ENCODE measurements at places on chromosomes 11 and 22.
A peak's percentile ranks its signal among the peaks of the same experiment; 100 is the strongest.

GRCh38 chr11:106421676-106422292, 344.3 kb downstream of the AASDHPPT start:
- DNase-seq: no peak

DNA sequence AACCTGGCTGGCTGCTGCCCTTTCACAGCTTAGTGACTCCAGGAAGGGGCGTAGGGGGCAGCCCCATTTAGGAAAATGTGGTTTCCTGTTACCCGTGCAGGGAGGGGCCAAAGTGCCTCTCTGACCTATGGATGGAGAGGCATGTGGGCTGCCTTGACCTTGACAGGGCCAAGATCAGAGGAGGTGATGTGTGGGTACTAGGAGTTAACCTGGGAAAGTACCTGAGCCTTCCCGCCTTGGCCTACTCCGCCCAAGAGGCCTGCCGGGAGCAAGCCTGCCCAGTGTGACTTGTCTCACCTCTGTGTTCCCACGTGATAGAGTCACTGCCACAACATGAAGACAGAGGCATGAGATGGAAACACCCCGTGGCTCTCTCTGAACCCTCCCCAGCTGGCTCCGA, 33.4 kb downstream of the GRAMD4 start:
- DNase-seq: no peak

GRCh38 chr11:8093931-8094575, 13.0 kb downstream of the TUB start:
- DNase-seq: no peak

DNA sequence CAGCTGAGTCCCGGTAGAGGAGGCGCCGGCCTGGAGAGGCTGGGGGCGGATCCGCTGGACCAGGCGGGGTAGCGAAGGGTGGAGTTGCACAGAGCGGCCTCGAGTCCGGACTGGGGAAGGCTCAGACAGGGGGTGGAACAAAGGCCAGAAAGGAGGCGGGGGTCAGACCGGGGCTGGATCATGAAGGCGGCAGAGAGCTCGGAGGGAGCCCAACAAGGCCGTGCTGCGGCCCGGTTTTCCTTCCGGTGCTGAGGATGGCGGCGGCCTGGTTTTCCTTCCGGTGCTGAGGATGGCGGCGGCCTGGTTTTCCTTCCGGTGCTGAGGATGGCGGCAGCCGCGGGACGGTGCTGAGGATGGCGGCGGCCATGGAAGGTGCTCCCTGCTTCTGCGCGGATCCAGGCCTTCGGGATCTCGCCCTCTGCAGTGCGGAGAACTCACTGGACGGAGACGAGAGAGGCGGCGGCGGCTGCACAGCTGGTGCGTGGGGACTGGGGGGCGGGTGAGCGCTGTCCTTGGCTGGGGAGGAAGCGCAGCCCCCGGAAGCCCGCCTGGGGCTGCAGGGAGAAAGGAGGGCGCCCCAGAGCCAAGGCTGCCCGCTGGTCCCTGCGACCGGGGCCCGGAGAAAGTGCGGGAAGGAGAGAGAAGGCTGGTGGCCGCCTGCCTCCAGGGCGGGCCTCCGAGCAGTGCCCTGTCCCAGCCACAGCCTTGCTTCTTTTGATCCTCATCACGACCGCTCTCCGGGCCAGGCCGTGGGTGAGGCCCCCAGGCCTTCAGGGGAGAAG, 350.4 kb upstream of the B3GAT1 start:
- no peak for DNase-seq

- DNase-seq: no peak
Observed at GRCh38 chr11:47566149-47566698, 825 bp downstream of the PTPMT1 start.

DNA sequence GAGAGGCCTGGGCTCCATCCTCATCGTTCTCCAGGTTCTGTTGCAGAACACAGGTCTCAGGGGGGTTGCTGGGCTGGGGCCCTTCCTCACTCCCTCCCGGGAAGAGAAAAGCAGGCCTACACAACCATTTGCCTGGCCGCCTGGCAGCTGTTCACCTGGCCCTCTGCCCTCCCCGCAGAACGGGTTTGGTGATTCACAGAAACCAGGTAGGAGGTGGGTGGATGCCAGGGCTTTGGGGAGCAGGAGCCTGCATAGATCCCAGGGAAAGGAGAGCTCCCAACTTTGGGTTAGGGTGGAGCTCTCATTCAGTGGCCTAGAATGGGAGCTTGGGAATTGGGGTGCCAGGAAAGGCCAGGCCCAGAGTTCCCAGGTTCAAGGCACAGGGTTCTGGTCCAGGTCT, 995 bp downstream of the TMEM134 start:
- no peak for DNase-seq

DNA sequence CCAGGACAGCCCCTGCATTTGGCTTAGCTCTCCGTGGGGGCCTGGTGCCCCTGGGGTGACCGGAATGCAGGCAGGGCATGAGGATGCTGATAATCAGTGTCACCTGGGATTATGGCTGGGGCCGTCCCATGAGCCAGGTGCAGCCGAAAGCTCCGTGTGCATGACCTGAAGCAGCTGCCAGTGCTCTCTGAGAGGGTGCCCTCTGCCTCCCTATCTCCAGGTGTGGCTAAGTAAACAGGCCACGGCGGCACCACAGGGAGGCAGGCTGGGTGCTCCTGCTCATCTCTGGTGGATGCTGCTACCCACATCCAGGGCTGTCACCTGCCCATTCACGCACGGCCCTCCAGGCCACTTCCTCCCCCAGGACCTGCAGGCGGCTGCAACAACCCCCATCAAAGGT, 29.8 kb downstream of the DUSP8 start:
- DNase-seq: no peak

DNA sequence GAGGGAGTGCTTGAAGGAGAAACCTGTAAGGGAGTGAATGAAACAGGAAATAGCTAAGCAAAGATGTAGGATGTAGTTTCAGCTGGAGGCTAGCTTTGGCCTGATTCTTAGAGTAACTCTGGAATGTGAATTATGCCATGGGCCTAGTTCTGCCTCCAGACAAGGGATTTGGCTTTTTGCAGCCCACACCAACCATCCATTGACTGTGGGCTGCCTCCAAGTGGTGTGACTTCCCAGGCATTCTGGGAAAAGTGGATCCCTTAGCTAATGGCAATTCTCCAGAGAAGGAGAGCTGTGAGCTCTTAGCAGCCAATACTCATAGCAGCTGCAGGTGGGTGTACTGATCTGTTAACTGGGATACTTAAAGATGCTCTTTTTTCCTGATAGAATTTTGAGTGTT, 2.0 kb upstream of the OR9I1 start:
- no peak for DNase-seq

DNA sequence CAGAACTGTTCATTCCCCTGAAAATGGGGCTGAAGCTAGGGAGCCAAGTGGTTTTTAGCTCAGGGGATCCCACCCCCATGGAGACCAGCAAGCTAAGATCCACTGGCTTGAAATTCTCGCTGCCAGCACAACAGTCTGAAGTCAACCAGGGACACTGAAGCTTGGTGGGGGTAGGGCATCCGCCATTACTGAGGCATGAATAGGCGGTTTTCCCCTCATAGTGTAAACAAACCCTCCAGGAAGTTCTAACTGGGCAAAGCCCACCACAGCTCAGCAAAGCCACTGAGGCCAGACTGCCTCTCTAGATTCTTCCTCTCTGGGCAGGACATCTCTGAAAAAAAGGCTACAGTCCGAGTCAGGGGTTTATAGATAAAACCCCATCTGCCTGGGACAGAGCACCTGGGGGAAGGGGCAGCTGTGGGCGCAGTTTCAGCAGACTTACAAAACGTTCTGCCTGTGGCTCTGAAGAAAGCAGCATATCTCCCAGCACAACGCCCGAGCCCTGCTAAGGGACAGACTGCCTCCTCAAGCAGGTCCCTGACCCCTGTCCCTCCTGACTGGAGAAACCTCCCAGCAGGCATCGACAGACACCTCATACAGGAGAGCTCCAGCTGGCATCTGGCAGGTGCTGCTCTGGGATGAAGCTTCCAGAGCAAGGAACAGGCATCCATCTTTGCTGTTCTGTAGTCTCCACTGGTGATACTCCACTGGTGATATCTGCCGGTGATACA, 32.7 kb downstream of the GAB4 start:
- DNase-seq: no peak

DNA sequence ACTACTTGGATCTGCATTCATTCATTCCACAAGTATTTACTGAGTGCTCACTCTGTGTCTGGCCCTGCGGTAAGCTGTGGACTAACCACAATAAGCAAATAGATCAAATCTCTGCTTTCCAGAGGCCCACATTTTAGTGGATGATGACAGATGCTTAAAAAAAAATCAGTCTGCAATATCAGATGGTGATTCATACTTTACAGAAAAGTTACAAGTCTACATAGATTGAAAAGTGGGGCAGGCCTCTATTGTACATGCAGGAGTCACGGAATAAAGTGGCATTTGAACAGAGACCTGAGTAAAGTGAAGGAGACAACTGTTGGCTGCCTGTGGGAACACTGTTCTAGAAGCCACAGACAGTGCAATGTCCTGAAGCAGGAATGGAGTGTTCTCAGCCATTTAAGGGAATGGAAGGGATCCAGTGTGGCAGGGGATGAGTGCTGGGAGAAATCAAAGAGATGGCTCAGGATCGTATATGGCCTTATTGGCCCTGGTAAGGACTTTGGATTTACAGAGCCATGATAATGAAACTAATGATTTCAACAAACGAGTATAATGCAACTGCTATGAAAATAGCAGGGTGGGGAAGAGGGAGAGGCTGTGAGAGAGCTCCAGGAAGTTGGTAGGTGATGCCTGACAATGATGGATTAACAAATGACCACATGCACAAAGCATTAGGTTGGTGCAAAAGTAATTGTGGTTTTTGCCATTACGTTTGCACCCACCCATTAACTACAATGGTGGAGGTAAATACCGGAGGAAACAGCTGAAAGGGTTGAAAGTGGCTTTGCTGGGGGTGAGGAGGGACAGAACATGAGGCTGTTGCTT, 31.1 kb downstream of the TMEM45B start:
- DNase-seq: no peak

GRCh38 chr11:117020287-117020686, 77.9 kb downstream of the SIK3 start:
- DNase-seq: no peak

DNA sequence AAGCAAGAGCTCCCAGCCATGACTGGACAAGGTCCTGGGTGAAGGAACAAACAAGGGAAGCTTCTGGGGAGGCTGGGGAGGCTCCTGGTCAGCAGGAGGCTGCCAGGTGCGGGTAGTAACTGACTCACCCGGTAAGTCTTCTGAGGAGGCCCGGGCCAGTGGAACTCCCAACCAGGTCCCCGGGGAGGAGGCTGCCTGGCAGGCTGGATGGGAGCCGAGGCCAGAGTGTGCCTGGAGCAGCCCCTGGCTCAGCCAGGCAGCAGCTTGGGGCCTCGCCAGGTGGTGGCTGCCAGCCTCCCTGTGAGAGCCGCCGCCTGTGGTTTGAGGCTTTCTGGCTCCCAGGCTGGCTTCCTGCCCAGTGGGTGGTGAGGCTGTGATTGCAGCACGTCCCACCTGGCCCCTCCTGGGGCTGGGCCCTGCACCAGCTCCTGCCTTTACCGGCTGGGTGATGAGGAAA, 46.2 kb downstream of the IGF2 start:
- no peak for DNase-seq

DNA sequence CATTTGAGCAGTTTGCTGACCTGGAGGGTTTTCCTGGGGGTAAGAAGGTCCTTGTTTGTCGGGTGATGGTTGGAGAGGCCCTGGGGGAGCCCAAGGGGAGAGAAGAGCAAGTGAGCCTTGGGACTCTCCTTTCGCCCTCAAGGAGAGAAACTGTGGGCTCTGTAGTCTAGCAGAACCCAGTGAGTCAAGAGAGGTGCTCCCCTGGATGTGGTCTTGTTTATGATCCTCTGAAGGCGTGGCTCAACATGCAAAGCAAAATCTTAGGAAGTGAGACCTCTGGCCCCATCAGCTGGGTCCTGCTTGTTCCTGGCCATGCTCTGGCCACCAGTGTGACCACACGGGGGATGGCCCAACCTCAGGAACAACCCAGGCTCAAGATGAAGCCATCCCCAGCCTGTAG, 66.5 kb upstream of the ALX4 start:
- no peak for DNase-seq

DNA sequence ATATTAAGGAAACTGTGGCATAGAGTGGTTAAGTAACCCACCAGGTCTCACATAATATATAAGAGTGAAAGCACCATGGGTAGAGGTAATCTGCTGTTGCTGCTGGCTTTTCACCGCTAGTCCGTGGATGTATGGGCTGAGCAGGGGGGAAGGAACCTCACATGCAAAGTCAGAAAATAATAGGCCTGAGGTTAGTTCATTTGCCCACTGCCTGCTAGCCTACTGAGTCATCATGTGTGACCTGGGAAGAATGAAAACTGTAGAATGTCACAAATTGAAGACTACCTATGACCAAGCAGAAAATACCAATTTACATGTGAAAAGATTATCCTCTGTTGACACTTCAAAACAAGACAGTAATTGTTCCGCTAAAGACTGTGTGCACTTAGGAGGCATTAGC, 560.1 kb upstream of the FAT3 start:
- DNase-seq: no peak

- peak; percentile 23 for DNase-seq
Observed at GRCh38 chr11:587978-588380, 11.7 kb downstream of the PHRF1 start.

GRCh38 chr11:132790466-132790865, 741.8 kb downstream of the OPCML start:
- DNase-seq: no peak

DNA sequence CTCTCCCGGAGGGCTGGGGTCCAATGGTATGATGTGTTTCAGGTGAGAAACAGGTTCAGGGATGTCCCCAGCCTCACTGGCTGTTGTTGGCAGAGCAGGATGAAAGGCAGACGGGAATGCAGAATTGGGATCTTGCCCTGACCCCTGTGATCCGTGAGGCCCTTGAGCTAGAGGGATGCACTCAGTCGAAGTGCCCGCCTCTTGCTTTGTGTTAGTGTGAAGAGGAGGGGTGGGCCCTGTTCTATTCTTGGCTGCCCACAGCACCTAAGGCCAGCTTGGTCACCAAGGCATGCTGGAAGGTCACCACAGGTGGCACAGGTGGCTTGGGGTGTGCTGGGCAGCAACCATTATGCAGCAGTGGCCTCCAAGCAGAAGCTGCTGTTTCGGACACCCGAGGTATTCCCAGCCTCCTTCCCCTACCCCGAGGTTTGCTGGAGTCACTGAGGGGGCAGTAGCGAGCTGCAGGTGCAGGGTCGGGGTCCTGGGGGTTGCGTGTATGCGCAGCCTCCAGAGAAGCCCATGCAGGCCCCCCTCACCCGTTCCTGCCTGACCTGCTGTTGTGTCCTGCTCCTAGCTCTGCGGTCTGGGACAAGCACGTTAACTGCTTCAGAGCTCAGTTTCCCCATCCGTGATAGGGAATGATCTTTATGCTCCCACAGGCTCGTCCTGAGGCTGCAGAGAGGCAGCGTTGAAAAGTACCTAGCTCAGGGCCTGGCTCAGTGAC, 13.0 kb downstream of the LRP5 start:
- no peak for DNase-seq

GRCh38 chr22:33130473-33130872, 72.3 kb upstream of the SYN3 start:
- no peak for DNase-seq

- DNase-seq: no peak
Observed at GRCh38 chr22:39175353-39176142, 23.1 kb upstream of the CBX7 start.

GRCh38 chr11:33835143-33835878, 56.6 kb downstream of the LMO2 start:
- no peak for DNase-seq

All from stimulated activated CD4-positive, alpha-beta T cell treated with anti-CD3 and anti-CD28 coated beads, Interleukin-1b, Interleukin-23, amount 100 ng/mL, for 1 hour (primary cell).